ENCODE measurements at places on chromosomes 12 and 14. TPM values are rescaled to one million over a fixed set of nuclear protein-coding genes. Genes with fewer than 3 reads are reported as not detected.
A peak's percentile ranks its signal among the peaks of the same experiment; 100 is the strongest.

- H3K36me3 ChIP-seq: peaks cover 16% of the 10 kb centered on the region
- DNase-seq: no peak
- H3K4me1 ChIP-seq: no peaks in the 10 kb centered on the region
- no peaks in the 10 kb centered on the region for H3K27me3 ChIP-seq
- no peak overlapping the region for H3K4me3 ChIP-seq
- no peak overlapping the region for H3K27ac ChIP-seq
Measured at GRCh38 chr12:69368171-69368570, 8.6 kb downstream of the YEATS4 start.

DNA sequence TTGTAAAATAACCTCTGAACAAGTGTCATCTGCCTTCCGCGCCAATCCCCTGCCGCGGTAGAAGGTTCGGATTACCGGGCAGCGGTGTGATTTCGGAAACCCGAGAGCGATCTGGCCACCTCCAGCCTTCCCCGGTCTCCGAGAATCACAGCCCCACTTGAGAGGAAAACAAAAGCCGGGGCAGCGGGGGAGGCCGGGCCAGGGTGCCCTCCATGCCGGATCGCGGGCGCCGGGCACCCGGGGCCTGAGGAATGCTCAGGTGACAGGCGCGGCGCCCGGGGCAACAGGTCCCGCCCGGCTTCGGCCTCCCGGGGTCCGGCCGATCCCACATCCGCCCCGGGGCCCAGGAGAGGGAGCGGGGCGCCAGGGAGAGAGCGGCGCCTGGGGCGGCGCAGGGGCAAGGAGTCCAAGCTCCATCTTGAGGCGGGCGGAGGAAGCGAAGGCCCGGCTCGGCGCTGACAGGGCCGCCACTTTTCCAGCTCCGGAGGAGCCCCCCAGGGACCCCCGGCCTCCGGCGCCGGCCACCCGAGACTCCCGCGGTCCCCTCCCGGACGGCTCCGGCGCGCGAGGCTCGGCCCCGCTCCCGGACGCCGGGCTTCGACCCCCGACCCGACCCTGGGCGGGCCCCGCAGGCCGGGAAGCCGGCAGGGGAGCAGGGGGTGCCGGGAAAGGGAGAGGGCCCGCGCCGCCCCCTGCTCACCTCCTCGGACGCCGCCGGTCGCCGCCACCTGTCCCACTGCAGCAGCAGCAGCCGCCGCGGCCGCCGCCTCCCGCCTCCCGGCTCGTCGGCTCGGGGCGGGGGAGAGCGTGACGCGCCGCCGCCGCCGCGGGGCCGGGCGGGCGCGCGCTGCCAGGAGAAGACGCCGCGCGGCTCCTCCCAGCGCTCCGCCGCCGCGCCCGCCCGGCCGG is at the start of gene CLIP1:
CLIP1 (minus strand) TSS at position 849 of the 909 bp plus-strand sequence. CDS start 42,217 bp downstream, outside the sequence.
- peaks cover 44% of the 10 kb centered on the region for H3K4me1 ChIP-seq
- peak within 1 kb of the TSS; percentile 99 for H3K27ac ChIP-seq
- DNase-seq: no peak
- peak within 1 kb of the TSS; percentile 93 for H3K4me3 ChIP-seq
- no peaks in the 10 kb centered on the region for H3K36me3 ChIP-seq

GRCh38 chr12:29547864-29548263 is 50.4 kb upstream of the OVCH1 start:
- no peak overlapping the region for H3K27ac ChIP-seq
- H3K4me3 ChIP-seq: no peak overlapping the region
- H3K4me1 ChIP-seq: peaks cover 34% of the 10 kb centered on the region
- no peaks in the 10 kb centered on the region for H3K27me3 ChIP-seq

NOS1 gene
- total RNA-seq: 9.6 TPM

SLCO1B1 gene
- total RNA-seq: not detected

PRH2 gene
- total RNA-seq: not detected

GRCh38 chr14:103259801-103260628 is 74.0 kb upstream of the EIF5 start:
- H3K4me1 ChIP-seq: peaks cover 10% of the 10 kb centered on the region
- H3K36me3 ChIP-seq: no peaks in the 10 kb centered on the region
- peak overlapping the region; percentile 45 for H3K4me3 ChIP-seq
- H3K27ac ChIP-seq: peak overlapping the region; percentile 88
- DNase-seq: no peak

GUCY2C gene
- 0.74 TPM for total RNA-seq

GRCh38 chr12:10802587-10802986 is at the start of gene TAS2R7:
TAS2R7 (minus strand) TSS chr12:10802627; CDS start chr12:10802570, 57 bp downstream.
- no peak within 1 kb of the TSS for H3K4me3 ChIP-seq
- no peaks in the 10 kb centered on the region for H3K36me3 ChIP-seq
- no peak for DNase-seq
- H3K4me1 ChIP-seq: no peaks in the 10 kb centered on the region
- H3K27me3 ChIP-seq: no peaks in the 10 kb centered on the region

GRCh38 chr14:85625925-85626585 is 96.1 kb downstream of the FLRT2 start:
- no peak overlapping the region for H3K4me3 ChIP-seq
- no peaks in the 10 kb centered on the region for H3K4me1 ChIP-seq
- no peak overlapping the region for H3K27ac ChIP-seq
- H3K36me3 ChIP-seq: no peaks in the 10 kb centered on the region

- no peaks in the 10 kb centered on the region for H3K36me3 ChIP-seq
- no peak overlapping the region for H3K27ac ChIP-seq
Measured at GRCh38 chr14:76348898-76349297, 27.0 kb upstream of the ESRRB start.

DNA sequence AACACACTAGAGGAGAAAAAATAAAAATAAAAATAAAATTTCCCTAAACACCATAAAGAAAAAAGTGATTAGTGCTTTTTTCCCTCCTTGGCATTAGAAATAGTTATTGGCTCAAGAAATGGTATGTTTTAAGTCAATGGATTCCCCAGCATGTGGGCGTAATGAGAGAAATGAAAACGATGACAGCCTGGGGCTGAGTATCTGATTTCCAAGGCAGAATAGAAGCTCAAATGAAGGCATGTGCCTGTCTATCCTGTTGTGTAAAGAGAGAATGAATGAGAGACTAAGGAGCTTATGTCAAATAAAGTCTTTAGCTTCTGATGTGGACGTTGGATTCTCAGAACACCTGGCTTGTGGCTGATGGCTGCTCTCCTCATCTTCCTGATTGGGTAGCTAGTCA is 1408.4 kb upstream of the TMEM132C start:
- no peak for DNase-seq
- H3K27me3 ChIP-seq: no peaks in the 10 kb centered on the region
- no peaks in the 10 kb centered on the region for H3K4me1 ChIP-seq
- H3K27ac ChIP-seq: no peak overlapping the region
- no peaks in the 10 kb centered on the region for H3K36me3 ChIP-seq

PDE3A gene
- 9.6 TPM for total RNA-seq

Data from vagina (tissue), 2 donors.